ENCODE measurements at places on chromosomes 5 and 9.

GRCh38 chr5:40911266-40911665 is 2.0 kb downstream of the C7 start:
- DNase-seq = no peak

DNA sequence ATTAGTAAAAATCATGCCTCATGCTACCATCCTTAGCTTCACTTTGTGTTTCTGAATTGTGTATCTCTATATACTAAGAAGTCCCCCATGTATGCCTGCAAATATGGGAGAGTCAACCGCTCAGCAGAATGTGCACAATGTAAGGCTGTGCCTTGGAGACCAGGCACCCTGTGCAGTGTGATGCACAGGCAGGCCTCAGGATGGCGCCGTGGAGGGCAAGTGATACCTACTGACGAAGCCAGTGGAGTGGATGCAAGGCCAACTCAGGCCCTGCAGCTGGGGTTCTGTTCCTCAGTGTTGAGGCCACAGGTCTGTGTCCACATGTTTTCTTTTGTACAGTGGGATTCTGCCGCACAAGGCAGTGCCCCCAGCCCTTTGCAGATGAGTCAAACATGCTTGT is 28.4 kb downstream of the SYK start:
- DNase-seq = no peak

DNA sequence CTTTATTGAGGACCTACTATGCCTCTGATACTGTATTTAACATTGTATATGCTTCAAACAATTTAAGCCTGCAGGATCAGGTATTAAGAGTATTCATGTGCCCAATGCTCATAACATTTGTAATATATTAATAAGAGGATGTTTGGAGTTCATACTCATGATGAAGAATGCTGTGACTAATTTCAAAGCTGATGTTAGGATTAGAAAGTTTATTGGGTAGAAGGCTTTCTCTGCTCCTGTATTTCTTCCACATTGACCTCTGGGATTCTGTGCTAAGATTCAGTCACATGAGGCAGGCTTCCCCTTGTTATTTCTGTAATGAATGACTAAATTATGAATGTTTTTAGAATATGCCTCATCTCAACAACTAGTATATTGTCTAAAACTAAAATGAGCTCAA is 456.4 kb downstream of the NFIB start:
- no peak for DNase-seq

GRCh38 chr5:137570070-137570469 is 70.9 kb upstream of the SPOCK1 start:
- no peak for DNase-seq

DNA sequence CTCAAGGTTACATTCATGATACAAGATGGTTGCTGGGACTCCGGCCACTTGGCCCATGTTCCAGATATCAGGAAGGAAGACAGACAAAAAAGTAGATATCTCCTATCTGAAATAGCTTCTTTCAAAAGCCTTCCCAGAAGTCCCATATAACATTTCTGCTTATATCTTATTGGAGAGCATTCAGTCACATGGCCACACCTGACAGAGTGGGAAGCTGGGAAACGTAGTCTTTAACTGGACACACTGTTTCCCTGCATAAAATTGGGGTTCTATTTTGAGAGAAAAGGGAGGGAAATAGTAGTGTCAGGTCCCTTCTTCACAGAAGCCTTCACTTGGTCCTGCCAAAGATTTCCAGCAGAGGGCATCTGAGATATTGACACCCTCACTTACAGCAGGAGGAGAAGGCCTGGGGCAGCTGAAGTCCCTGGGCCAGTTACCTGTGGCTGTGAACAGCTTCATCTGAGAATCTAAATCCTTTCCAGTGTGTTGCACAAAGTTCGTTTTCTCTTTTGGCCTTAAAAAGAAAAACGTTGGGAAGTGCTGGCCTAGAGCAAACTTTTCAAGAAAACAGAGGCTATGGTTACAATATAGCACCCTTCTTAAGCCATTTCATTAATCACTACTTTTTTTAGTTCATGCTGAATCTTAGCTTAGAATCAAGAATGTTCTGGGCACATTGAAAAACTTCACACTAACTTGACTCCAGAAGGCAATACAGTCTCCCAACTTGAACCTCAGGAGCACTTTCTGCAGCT is 33.5 kb downstream of the SPEF2 start:
- no peak for DNase-seq

DNA sequence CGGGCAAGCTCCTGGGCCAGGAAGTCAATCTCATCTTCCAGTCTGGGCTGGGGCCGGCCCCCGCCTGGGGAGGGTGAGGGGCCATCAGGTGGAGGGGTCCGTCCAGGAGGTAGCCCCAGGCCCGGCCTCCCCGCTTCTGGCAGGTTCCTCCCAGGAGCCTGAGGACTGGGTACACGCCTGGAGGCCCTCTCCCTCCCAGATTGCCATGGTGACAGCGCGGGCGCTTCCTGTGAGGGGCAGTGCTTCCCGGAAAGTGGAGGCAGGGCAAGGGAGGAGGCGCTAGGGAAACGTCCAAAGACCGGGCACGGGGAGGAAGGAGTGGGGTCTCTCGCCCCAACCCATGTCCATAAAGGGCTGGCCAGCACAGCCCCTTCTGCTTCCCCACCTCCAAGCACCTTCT is 4.9 kb downstream of the NPDC1 start:
- DNase-seq = no peak

DNA sequence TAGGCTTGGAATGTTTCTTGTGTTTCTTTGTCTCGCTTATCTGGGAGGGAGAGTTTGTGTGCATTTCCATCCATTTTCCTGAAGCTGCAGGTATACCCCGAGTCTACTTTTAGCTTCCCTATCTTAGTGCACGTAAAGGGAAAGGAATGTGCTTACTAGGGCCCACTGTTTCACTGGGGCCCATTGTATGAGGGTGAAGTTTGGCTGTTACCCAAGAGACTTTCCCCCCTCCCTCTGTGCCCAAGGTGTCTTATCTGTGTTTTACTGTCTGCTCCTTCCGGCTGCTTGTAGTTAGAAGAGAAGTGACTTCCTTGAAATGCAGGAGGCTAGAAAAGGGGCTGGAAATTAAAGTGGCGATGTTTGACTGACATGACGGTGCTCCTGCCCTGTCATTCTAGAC is 12.1 kb upstream of the BTNL3 start:
- DNase-seq = no peak

DNA sequence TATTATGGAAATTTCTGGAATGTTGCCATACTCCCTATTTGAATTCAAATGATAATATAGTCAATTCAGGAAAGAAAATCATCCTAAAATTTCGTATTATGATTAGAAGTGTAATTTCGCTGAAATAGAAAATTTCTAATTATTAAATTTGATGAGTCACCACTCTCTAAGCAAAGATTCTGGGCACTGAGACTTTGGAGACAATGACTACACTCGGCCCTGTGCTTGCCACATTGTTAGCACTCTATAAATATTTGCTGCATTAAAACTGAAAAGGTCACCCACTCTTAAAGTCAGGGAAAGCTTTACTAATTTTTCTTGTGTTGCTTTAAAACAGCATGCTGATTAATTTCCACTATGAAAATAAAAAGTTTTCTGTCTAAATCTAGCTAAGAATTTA is 240.3 kb downstream of the TLE4 start:
- no peak for DNase-seq

GRCh38 chr5:107949688-107950341 is 279.1 kb upstream of the EFNA5 start:
- DNase-seq = no peak

GRCh38 chr9:112184946-112185345 is 9.8 kb upstream of the SUSD1 start:
- no peak for DNase-seq

GRCh38 chr5:81310402-81311063 is 9.1 kb downstream of the ZCCHC9 start:
- no peak for DNase-seq

DNA sequence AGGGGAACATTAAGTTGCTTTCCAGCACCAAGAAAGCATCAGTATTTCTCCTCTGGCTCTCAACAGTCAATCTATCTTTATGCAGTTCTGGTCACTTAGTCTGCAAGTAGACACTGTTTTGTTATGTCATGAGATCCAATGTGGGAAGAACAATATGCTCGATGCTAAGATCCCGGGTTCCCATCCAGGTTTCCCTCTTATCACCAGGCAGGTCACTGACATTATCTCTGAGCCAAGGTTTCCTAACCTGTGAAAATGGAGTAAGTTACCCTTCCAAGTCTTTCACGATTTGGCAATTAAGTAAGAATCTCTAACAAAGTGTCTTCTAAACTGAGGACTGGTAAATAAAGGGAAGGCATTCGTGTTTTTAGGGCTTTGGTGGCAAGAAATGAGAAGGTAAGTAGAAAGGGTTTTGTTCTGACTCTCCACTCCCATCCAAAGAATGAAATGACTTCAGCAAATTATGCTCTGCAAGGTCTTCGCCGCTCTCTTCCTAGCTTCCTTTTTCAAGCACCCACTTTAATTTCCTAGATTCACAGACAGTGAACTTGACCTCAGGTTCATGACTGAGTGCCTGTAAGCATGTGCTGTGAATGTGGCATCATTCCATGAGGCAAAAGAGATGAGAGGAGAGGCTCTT is 86.4 kb downstream of the DCP2 start:
- no peak for DNase-seq

DNA sequence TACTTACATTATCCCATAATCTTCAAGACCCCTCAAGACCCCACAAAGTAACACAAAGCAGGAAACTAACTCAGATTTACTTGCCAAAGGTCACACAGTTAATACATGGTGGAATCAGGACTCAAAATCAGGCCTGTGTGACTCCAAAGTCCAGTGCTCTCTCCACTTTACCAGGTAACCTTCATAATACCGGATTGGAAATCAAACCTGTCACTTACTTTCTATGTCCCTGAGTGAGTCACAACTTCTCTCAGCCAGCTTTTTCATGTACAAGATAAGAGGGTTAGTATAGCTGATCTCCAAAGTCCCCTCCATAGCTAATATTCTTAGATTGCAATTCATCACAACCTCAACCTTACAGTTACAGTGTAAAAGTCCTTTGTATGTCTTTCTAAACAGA is 17.1 kb downstream of the STRBP start:
- no peak for DNase-seq

DNA sequence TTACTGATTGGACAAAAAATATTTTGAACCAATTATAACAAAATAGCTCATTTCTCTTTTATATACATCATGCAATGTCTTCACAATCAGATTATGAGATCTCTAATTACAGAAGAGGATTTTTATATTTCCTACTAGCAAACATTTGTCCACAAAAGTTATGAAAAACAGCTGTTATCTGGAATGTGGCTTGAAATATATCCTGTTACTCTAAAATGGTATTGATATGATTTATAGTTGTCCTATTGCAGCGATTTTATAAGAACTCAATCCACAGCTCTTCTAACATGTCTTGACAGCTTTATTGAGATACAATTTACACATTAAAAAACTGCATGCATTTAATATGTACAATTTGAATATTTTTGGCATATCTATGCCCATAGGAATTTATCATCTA is 779.9 kb upstream of the ACO1 start:
- no peak for DNase-seq

DNA sequence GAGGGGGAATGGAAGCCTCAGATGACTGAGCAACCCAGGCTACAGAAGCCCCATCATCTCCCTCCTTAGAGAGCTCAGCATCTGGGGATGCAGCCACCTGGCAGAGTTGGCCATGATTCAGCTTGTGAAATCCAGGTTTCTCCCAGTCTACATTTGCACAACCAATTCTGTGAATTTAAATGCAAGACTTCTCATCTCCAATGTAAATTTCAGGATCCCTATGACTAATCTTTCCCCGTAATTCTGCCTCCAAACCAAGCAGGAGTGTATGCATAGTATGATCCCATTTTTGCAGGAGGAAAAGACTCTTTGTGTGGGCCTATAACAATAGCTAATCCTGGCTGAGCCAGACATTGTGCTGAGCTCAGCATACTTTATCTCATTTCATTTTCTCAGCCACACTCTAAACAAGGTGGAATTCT is 59.6 kb upstream of the IL17B start:
- no peak for DNase-seq

- DNase-seq = no peak
These were observed 49.6 kb upstream of the CCL21 start for GRCh38 chr9:34759432-34760134.

- DNase-seq = no peak
These were observed 106.2 kb downstream of the RXRA start for GRCh38 chr9:134432471-134432870.

DNA sequence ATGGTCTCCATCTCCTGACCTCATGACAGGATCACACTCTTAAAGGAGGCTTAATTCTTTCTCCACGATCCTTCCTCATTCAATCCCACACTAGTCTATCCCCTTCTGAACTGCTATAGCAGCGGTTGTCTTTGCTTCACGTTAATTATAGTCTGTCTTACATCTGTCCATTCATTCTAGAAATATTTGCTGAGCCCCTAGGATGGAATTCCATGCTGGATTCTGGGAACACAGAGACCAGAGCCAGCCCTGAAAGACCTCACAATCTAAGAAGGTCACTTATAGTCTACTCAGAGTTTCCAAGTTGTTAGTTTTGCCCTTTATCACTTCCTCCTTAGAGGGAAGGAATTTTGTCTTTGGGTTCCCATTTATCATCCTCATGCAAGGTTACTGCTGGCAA is 193.5 kb downstream of the GAS1 start:
- no peak for DNase-seq

DNA sequence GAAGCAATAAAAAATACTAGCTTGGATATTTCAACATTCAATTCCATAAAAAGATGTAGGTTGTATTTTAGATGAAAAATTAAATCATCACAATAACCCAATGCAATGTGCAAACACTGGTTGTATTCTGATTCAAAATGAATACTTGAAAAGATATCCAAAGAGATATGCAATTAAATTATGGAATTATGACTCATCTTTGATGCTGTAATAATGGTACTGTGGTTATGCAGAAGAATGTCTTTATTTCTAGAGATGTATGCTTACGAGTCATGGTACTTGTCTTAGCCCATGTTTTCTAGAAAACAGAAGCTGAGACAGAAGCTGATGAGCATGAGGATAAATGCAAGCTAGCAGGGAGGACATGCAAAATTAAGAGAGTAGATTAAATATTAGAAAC is 1941.4 kb upstream of the NUDT12 start:
- no peak for DNase-seq

- no peak for DNase-seq
These were observed 72.0 kb downstream of the CCNH start for GRCh38 chr5:87340716-87341115.

DNA sequence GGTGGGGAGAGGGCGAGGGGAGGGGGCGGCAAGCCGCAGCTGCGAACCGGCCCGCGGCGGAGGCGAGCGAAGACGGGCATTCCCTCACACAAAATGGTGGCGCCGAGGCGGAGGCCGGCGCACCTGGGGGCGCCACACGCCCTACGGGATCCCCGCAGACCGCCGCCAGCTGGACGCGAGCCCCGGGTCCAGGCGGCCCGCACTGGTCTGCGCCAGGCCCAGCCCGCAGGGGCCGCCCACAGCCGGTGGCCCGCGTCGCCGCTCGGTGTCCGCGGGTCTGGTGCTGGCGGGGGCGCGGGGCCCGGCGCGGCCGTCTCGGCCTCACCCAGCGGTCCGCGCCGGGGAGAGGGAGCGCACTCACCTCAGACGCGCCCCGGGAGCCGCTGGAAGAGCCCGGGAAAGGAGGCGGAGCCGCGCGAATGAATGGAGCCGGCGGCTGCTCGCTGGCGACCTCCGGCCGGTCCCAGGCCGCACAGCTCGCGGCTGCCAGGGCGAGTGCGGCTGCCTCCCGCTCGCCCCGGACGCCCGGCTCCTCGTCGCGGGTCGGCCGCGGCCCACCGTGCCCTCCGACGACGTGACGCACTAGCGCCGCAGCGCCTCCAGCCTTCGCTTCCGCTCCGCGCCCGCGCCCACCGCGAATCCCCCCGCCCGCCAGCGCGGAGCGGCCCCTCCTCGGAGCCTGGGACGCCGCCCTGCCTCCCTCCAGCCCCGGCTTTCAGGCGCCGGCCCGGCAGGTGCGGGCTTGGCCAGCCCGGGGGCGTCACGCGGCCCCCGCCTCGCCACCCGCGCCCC is at the start of gene FAM169A:
Gene FAM169A, minus strand, starts transcription at position 584 of the 792 bp plus-strand sequence. CDS start 24,711 bp downstream, outside the sequence.
- no peak for DNase-seq

GRCh38 chr9:111700776-111701175 is 39.4 kb downstream of the GNG10 start:
- DNase-seq = no peak

All from DMS153 (cell line).